SK-N-SH (cell line): ENCODE measurements at places on chromosomes 7 and 10.

DNA sequence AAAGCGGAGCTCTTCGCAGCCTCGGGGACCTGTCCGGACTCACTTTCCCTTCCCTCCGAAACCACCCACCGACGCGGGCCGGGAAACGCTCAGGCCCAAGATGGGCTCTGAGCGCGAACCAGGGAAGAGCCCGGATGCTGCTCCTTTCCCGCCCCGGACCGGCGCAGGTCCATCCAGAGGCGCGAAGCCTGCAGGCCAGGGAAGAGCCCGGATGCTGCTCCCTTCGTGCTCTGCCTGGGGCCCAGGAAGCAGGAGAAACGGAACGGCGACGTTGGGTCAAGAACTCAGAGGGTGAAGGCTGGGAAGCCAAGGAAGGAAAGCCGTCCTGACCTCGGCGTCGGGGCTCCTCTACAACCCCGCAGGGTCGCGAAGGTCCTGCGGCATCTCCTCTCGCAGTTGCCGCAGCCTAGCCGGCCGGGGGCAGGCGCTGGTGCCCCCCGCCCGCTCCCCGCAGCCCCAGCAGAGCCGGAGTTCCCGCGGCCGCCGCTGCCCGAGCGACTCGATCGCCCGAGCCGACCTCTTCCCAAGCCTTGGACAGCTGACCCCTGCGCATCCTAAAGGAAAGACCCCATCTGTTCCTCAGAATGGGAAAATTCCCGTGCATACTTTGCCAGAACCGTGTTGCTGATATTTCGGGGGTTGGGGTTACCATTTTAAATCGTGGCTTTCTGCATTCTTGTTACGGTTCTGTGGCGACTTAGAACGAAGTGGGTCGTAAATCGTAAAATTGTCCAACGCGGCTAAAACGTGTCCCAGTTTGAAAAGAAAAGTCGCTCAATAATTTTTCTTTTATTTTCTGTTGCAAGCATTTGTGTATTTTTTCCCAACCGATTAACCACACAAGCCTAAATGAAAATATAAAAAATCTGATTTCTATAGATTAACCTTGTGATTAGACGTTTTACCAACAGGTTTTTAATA lies 7.5 kb downstream of the HOXA1 start:
- peak; percentile 33 for DNase-seq

DNA sequence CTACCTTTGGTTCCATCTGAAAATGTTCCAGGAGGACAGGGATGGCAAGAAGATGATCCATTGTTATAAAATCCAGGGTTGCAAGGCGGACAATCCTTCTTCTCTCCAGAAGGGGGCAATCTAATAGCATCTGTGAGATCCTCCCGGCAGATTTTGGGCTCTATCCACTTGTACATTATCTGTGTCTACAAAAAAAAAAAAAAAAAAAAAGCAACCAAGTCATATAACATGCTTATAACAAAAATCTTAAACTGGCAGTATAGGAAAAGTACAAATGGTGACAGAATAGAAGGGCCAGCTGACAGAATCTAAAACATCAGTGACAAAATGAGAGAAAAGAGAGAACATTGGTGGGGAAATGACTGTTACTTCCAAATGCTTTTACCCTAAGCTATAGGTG lies 132.7 kb downstream of the ELAPOR2 start:
- peak; percentile 53 for DNase-seq

- no peak for DNase-seq
These were observed 113.8 kb upstream of the ADO start for GRCh38 chr10:62690703-62691102.

DNA sequence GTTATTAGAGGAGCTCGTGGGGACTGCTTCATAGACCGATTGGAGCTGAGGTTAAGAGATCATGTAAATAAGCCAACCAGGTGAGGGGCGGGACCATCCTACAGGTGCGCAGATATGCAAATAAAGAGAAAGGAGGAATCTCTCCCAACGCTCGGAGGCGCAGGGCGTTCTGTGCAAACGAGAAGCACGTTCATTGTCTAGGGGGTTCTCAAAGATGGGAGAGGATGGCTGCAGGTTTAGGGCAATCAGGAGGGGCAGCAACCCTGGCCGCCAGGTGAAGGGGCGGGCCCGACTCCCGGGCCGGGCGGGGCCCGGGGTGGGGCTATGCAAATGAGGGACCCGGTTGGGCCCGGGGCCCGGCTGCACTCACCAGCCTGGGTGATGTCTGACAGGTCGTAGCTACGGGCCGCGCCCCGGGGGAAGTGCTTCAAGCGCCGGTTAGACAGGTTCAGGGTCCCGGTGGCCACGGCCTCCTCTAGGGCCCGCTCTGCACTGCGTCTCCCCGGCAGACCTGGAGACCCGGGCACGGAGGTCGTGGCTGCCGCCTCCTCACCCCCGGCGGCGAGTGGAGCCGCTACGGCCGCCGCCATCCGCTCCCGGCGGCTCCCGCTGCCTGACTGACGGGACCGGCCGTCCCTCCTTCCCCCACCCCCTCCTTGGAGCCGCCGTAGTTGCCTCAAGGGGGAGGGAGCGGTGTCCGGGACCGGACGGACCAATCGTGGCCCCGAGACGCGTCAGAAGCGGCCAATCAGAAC lies at the start of gene LRCH4:
LRCH4 (minus strand) TSS at position 619 of the 755 bp plus-strand sequence; CDS start at position 590, 29 bp downstream.
- peak; percentile 90 for DNase-seq

DNA sequence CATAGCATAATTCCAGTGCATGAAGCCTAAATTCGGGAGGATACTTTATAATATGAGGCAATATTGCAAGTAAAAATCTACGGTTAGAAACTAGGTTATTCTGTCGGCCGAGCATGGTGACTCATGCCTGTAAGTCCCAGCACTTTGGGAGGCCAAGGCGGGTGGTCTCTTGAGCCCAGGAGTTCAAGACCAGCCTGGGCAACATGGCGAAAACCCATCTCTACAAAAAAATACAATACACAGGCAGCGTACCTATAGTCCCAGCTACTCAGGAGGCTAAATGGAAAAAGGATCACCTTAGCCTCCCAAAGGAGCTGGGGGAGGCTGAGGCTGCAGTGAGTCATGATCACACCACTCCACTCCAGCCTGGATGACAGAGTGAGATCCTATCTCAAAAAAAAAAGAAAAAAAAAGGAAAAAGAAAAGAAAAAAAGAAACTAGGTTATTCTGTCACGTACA lies 14.2 kb downstream of the SKAP2 start:
- DNase-seq, result no peak

- peak; percentile 68 for DNase-seq
These were observed 16.7 kb upstream of the CLIP2 start for GRCh38 chr7:74272305-74273038.

GRCh38 chr7:51140199-51141164 lies 176.1 kb downstream of the COBL start:
- no peak for DNase-seq

DNA sequence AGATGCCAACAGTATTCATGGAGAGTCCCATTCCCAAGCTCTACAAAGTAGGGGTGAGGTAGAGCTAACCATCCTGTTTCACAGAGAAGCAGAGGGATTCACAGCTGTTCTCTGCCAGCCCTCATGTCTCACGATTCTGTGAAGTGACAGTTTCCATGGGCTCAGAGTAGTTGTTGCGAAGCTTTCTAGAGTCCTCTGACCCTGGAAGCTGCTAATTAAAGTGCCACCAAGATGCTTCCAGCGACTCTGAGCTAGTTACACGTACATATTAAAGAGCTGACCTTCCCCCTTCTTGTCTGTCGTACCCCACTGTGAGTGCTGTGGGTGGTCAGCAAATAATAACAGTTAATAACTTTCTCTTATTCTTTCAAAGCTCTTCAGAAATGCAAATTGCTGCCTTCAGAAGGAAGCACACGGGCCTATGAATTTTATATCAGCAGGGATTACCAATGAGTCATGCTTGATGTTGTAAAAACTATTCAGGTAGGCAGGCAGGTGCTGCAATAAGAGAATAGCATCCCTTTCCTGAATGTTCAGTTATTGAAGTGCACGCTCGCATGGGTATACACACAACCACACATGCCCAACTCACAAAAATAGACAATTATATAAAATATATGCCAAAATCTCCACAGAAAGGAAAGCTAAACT lies 34.1 kb downstream of the DNAJB9 start:
- DNase-seq, result no peak

DNA sequence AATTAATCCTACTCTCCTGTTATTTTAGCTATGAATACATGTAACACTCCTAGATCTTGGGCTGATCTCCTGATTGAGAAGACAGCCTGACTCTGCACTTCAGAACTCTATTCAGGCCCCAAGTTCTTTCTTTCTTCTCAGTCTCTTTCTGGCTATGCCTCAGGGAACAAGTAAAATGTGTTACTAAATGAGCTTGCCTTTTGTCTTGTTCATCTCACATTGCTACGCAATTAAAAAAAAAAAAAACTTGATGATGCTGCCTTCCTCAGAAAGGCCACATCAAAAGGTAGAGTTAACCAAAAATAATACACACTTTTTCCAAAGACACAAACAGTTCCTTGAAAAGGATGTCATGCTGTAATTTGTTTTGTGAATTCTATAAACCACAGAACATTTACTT lies 258.1 kb downstream of the TWIST1 start:
- DNase-seq, result no peak

GRCh38 chr7:74061840-74062539 lies 21.6 kb upstream of the LIMK1 start:
- peak; percentile 79 for DNase-seq

- no peak for DNase-seq
These were observed 38.6 kb upstream of the MET start for GRCh38 chr7:116633131-116633988.

- DNase-seq, result no peak
These were observed 16.9 kb downstream of the KCNMA1 start for GRCh38 chr10:77620731-77621130.
